ENCODE measurements at places on chromosomes 12 and 14. TPM values are rescaled to one million over a fixed set of nuclear protein-coding genes. Genes with fewer than 3 reads are reported as not detected.

The CLMN gene
- total RNA-seq: 2.0 TPM

The BHLHE41 gene
- not detected for total RNA-seq

The AVPR1A gene
- 0.16 TPM for total RNA-seq

The COA8 gene
- total RNA-seq: 32.0 TPM

The GLT8D2 gene
- total RNA-seq: 0.32 TPM

The RHEBL1 gene
- 11.6 TPM for total RNA-seq

The GPR65 gene
- 37.6 TPM for total RNA-seq

The OAS1 gene
- total RNA-seq: 12.4 TPM

The FLRT2 gene
- total RNA-seq: not detected

The MYH6 gene
- total RNA-seq: not detected

The BCL11B gene
- 61.5 TPM for total RNA-seq

All from natural killer cell (primary cell).